Smooth muscle cell of trachea (primary cell): ENCODE measurements at places on chromosomes 1 and 21. TPM values are rescaled to one million over a fixed set of nuclear protein-coding genes. Genes with fewer than 3 reads are reported as not detected.

Gene NME7
- 16.7 and 39.0 TPM in 2 replicates for total RNA-seq

Gene GABRD
- total RNA-seq: under 0.01 TPM in 1 of 2 replicates, not detected in the other

Gene FCGR1A
- total RNA-seq: not detected in 2 replicates

Gene GPA33
- total RNA-seq: not detected in 2 replicates

Gene SPATA1
- 0.44 and 1.3 TPM in 2 replicates for total RNA-seq

Gene AMPD1
- not detected in 2 replicates for total RNA-seq
